Muscle of back (tissue), 13 donors: ENCODE measurements at places on chromosomes 12 and 14. TPM values are rescaled to one million over a fixed set of nuclear protein-coding genes. Genes with fewer than 3 reads are reported as not detected.
A peak's percentile ranks its signal among the peaks of the same experiment; 100 is the strongest.

DNA sequence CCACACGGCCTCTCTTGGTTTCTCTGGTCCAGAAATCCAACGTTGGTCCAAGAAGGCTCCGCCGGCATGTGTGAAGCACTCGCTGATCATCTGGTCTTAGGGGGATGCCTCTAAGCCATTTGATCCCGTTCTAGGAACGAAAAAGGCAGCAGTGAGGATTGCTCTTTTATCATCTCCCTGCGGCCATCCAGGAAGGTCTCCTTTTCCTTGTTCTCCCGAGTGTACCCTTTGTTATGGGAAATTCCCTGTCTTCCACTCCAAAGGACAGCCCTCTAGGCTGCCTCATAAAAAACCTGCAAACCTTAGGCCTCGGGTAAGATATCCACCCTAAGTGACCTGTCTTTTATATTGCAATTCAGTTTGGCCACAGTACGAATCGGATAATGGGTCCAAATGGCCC lies 85.8 kb downstream of the TMTC3 start:
- no peak for DNase-seq

DNA sequence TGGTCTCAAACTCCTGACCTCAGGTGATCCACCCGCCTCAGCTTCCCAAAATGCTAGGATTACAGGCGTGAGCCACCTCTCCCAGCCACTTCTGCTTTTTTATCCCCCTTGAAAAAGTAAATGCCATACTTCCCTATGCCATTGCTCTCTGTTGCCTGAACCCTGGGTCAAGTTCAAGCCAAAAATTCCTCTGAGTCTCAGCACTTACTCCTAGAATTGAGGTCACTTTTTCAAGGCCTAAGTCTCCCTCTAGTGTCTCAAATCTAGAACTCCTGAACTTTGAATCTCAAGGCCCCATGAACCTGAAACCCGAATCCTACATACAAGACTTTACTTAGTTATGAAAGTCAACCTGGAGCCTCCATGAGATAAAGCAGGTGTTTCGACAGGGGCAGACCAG lies 1.4 kb upstream of the APOBEC1 start:
- no peak for DNase-seq

GRCh38 chr12:111270239-111270638 lies 98.7 kb downstream of the PHETA1 start:
- DNase-seq: no peak

DNA sequence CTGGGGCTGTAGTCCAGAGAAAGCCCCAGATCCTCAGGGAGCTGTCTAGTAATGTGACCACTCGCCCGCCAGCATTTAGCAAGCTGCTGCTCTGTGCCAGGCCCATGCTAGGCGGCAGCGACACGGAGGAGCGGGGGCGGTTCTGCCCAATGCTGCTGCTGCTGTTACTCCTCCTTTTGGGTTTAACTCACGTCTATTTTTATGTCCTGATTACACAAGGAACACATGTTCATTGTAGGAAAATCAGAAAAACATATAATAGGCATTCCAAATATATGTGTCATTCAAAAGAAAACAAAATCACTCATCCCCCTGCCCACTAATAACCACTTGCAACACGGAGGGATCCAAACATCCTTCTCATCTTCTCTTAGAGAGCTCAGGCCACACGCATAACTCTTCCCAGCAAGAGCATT lies 30.4 kb downstream of the CCDC92 start:
- no peak for DNase-seq

DNA sequence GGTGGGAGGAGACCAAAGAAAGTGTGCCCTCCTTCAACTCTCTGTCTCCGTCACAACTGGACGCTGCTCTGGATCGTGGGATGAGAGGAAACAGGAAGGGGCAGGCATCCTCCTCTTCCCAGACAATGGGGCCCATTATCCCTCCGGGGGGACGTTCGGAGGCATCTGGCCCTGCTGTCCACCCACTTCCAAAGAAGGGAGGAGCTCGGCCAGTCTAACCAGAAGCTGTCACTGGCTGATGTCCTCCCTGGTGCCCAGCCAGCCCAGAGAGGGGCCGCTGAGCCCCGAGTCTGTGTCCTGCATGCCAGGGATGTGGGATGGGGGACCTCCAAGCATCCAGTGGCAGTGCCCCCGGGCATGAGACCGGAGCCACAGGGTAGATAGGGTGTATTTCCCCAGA lies 39.8 kb upstream of the MEG3 start:
- DNase-seq: no peak

DNA sequence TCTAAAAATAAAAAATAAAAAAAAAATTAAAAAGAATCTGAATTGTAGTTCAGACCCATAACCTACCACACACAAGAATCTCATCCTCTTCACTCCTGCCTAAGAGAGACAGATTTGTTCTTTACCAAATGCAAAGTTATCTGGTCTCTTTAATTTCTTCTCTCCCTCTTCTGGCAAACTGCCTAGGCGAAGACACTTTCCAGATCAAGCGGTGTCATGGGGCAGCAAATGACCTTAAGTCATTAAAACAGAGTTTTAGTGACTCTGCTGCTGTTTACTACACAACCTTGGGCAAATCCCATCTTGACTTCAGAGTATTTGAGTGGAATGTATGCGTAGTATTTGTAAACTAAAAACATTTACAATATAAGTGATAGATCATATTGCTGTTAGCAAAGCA lies 60.9 kb upstream of the NID2 start:
- no peak for DNase-seq

DNA sequence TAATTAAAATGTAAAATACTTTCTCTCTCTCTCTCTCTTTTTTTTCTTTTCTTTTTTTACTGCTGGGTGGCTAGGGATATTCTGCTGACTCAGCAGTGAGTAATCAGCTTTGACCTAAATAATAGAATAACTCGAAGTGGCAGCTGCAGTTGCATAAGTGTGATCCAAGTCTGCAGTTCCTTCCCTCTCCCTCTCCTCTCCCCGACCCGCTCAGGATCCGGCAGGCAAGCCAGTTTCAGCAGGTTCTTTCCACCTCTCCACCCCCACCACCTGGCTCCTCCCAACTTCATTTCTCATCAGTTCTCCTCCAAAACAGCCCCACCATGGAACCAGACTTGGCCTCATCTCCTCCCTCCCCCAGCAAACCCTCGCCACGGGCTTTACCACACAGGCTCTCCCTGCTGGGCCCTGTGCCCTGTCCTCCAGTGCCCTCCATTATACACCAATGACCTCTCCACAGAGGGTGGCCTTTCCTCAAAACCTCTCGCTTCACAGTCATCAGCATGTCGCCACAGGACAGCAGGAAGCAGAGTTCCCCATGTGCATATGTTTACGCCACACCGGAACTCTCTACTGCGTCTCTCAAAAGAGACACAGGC lies 22.4 kb downstream of the SLC7A8 start:
- peak; percentile 66 for DNase-seq

GRCh38 chr12:44544018-44544417 lies 332.1 kb downstream of the NELL2 start:
- no peak for DNase-seq

DNA sequence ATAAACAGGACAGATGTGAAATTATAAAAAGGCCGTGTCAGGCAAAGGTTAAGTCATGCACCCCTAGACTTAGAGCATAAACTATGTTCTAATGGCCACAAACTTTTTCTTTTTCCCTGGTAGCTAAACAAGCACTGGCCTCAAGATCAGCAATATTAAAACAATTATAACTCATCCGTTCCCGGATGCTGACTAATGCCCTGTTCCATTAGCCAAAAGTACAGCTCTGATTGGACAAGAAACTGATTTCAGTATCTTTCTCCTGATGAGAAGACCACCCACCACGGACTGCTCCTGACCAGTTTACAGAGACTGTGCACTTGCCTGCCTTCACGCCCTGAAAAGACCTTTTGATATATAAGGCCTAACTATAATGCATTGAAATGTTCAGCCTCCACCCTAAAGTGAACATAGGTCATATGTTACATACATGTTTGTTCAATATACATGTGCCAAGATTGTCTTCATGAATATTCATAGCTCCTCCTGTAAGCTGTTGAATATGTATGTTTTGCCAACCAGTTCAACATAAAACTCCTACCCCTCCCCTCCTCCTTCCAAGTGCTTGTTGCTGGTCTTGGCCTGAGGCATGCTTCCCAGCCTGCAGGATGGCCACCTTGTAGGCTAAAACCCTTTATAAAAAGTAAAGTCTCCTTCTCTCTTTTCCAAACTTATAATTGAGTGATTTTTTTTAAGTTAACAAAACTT lies 162.0 kb downstream of the IPO8 start:
- no peak for DNase-seq

GRCh38 chr14:51236314-51236713 lies 3.7 kb upstream of the TMX1 start:
- DNase-seq: no peak

GRCh38 chr12:119589097-119589496 lies 4.5 kb upstream of the TMEM233 start:
- no peak for DNase-seq

- DNase-seq: peak; percentile 44
Measured at GRCh38 chr14:105529569-105530284, 3.3 kb downstream of the TMEM121 start.

- DNase-seq: no peak
Measured at GRCh38 chr14:70713511-70713916, 71.8 kb downstream of the TTC9 start.

DNA sequence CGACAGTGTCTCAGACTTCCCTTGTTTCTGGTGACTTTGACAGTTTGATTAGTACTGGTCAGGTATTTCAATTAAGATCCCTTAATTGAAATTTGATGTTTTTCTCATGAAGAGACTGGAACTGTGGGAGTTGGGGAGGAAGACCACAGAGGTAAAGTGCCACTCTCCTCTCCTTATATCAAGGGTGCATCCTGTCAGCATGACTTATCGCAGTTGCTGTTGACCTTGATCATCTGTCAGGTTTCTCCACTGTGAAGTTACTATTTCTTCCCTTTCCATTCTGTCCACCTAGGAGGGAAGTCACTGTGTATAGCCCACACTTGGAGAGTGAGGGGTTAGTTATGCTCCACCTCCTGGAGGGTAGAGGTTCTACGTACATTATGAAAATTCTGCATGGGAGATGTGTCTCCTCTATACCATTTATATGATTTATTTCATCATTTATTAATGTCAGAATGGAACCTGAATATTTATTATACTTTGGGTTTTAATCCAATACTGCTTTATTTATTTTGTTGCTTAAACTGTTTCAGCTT lies 40.3 kb upstream of the SMOC1 start:
- no peak for DNase-seq

- DNase-seq: no peak
Measured at GRCh38 chr14:55103971-55104954, 24.8 kb upstream of the LGALS3 start.

Gene PPP1R3E
- polyA plus RNA-seq: 22.4 TPM

DNA sequence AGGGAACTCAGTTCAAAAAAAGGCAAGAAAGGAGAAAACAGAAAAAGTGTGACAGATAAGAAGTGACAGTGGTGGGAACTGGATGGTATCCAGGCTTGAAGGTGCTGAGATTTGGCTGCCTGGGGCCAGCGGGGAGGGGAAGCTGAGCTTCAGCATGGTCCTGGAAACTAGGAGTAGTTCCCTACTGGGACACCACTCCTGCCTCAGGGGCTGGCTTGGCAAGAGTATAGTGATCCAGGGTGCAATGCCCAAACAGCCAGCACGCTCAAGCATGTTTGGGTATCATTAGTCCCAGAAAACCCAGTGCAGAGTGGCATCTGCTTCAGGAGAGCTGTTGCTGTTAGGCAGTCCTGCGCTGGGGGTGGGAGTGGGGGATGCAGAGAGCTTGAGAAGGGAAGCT lies 49.5 kb upstream of the KTN1 start:
- no peak for DNase-seq

Gene MANSC1
- 10.6 TPM for polyA plus RNA-seq

Gene CEBPE
- polyA plus RNA-seq: 0.20 TPM

DNA sequence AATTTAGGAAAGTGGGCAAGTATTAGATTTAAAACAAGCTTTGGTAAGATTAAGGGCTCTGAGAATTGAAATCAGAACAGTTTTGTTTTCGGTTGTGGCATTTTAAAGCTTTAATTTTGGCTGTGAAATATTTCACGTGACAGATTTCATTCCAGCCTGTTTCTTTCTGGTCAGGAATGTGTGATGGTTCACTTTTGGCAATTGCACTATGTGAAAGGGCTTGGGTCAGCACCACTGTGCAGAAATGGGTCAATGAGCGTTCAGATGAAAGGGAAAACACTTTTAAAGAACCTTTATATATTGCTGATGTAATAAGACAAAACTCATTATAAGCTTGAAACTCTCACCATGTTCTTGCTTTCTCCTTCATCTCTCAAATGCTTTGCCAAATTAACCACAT lies 17.1 kb downstream of the NUBPL start:
- DNase-seq: no peak

GRCh38 chr12:108638997-108639822 lies 5.5 kb upstream of the SELPLG start:
- DNase-seq: no peak
